ENCODE measurements at places on chromosomes 3 and 15.

DNA sequence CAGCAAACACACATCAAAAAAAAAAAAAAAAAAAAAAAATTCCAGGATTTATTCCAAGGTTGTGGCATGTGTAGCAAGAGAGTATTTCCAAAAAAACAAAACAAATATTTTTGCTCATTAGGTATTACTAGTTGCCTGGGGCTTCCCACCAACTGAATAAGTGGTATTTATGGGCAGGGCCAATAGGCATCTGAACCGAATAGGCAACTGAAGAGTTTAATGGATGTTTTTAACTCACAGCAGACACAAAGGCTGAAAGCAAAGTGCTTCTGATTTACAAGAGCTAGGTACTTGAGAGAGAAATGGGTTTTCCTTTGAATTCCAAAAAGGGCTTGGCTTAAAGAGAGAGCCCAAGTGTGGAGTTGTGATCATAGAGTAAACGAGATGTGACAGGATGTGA is 21.4 kb downstream of the EIF4E3 start:
- DNase-seq = peak; percentile 91

- peak; percentile 54 for DNase-seq
These were observed 404.1 kb upstream of the ATP11B start for GRCh38 chr3:182389071-182389815.

DNA sequence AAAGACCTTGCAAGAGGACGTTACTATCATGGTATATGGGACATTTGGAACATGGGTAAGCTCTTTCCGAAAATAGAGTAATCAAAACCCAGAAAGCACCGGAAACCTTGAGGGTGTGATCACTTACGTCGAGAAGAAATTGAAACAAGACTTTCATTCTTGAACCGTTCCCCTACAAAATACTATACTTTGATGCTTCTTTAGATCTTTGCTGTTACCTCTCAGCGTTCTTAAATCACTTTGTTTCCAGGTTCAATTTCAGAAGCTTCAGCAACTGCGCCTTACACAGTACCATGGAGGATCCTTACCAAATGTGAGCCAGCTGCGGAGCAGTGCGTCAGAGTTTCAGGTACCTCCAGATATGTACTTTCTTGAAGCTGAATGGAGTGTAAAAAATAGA is 10.1 kb downstream of the CRTC3 start:
- no peak for DNase-seq

DNA sequence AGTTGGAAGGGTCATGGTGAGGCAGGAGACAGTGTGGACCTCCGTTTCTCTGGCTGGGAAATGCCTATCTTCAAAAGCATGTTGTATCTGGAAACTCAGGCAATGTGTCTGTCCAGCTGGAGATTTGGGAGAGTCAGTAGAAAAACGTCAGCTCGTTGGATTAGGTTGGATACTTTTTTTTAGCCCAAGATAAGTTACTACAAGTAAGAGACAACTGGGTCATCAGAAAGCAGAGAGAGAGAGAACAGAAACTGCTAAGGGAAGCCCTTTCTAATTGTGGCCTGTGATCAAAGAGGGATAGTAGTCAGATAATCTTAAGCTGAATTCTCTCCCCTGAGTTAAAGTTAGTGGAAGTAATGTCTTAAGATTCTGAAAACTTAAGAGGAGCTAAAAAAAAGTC is 78.9 kb upstream of the ZNF280D start:
- no peak for DNase-seq

Data from NCI-H1417 (cell line).